ENCODE measurements at places on chromosomes 11 and 22.

DNA sequence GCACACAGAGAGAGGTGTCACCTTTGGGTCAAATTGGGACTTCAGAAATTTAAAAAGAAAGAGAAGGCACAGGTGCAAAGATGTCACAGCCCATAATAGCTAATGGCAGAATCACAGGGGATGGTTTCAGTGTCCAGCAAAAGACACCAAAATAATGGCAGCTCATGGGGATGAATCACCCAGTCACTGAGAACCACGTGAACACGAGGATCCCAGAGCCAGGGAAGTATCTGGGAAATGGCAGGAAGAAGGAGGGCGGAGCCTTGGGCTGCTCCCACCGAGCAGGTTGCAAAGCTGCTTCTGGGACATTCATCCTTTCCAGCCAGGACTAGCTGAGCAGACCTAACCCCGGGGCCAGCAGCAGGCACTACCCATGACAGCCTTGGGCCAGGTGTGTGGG is 45.6 kb downstream of the TRMU start:
- DNase-seq, result no peak

DNA sequence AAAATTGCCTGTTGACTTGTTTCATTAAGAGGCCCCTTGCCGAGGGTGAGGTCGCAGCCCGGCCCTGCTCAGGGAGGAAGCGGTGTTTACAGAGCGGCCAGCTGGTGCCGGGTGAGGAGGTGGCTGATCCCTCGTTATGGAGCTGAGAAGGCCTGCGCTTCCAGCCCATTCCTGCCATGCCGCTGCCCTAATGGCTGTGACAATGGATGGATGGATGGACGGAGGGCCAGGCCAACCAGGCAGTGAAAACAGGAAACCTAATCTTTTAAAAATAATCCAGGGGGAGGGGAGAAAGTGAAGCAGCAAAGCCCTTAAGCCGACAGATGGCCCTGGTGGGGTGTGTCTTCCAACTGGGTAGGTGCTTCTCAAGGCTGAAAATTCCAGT is 38.5 kb downstream of the BCR start:
- DNase-seq, result no peak

GRCh38 chr11:121928597-121929580 is 187.1 kb downstream of the BLID start:
- peak; percentile 25 for DNase-seq

DNA sequence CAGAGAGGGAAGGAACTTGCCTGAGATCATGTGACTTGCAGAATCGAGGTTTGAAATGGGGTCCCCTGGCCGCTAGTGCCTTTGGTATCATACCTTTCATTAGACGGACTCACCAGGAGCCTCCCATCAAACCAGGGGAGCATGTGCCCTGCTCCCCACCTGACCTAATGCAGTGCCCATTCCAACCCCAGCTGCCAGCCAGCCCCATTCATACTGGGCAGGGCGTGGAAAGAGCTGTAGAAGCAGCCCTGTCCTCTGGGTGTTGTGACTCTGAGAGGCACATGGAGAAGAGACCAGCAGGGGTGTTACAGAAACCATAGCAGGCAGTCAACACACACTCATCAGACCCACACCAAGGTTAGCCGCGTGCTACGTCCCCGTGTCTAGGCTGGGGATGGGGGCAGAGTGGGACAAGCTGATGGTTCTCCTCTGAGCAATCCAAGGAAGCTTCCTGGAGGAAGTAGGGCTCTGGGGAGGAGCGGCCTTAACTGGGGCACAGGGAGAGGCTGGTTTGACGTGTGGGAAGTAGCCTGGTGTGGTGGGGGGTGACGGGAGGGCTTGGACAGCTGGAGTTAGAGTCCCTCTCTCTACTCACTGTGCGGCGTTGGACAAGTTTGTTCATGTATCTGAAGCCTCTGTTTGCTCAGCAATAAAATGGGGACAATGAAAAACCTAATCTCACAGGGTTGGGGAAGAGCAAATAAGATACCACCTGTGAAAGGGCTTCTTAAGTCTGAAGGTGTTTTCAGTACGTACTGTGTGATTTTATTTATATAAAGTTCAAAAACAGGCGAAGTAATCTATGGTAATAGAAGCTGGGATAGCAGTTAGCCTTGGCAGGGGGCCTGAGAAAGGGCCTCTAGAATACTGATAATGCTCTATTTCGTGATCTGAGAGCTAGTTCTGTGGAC is 14.0 kb downstream of the GRIK4 start:
- DNase-seq, result no peak

DNA sequence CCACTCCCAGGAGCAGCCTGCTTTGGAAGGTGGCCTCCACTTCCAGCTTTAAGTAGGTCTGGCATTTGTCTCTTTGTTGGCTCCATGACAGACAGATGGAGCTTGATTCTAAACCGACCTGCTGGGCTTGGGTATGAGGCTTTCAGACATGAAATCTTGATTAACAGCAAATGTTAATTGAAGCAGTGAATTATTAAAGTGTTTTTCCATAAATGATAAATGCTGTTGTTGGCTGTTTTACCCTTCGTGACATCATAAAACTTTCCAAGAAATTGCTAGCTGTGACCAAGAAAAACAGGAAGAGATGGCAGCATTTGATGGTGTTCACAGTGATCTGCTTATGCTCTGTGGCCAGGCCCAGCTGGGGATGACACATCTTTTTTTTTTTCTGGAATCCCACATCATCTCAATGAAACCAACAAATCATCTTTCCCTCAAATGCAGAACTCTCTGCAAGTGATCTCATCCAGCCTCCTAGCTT is 66.1 kb downstream of the RBMXL2 start:
- DNase-seq, result no peak

GRCh38 chr11:117817368-117818040 is 7.0 kb downstream of the FXYD2 start:
- DNase-seq, result no peak

DNA sequence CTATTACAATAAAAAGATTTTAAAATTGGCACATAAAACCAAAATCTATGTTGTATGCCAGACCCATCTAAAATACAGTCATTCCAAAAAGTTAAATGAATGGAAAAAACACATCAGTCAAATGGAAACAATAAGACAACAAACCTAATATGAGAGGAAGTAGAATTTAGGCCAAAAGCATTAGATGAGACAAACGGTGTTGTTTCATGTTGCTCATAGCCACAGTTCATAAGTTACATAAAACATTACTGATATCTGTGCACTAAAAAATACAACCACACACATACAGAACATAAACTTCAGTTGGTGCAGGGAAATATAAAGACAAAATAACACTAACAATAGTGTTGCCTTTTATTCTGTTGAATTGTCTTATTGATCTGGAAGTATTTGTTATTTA is 661.9 kb downstream of the CNTN5 start:
- no peak for DNase-seq

DNA sequence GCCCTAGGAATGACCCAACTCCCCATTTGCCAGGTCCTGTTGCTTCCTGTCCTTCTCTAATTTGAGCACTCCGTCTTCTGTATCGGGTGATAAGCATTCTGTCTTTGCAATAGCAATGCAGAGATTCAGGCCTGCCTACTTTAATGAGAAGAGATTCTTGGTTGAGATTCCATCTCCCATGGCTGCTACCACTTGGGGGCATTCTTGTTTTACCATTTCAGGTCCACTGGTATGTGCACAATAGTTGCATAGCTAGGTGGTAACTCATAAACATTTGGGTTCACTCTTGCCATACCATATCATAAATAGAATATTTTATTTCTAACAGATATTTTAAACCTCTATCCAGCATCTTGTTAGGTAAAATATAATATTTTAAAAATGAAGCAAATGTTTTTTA is 34.4 kb upstream of the CALCB start:
- no peak for DNase-seq

GRCh38 chr11:72069787-72070251 is 10.5 kb downstream of the NUMA1 start:
- no peak for DNase-seq

DNA sequence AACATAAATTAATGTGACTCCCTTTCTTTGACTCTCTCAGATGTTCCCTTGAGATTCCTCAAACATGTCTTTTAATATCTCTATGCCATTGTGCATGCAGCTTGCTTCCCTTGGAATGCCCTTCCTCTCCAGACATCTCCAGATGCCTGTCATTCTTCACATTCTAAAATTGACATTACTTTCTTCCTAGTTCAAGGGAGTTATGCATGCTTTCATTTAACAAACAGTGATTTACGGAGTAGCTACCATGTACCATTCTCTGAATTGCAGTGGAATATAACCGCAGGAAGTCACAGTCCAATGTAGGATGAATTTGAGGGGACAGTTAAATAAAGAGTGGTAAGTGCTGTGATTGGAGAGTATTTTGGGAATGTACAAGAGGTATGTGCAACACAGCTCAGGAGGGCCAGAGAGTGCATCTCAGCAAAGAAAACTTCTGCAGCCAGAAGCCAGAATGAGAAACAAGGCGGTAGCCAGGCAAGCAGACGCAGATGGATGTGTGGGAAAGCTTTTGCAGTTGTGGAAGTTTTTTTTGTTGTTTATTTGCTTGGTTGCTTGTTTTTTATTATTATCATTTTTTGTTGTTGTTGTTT is 18.7 kb downstream of the MMP10 start:
- no peak for DNase-seq

GRCh38 chr11:66691311-66691980 is 13.8 kb upstream of the RBM4B start:
- no peak for DNase-seq

DNA sequence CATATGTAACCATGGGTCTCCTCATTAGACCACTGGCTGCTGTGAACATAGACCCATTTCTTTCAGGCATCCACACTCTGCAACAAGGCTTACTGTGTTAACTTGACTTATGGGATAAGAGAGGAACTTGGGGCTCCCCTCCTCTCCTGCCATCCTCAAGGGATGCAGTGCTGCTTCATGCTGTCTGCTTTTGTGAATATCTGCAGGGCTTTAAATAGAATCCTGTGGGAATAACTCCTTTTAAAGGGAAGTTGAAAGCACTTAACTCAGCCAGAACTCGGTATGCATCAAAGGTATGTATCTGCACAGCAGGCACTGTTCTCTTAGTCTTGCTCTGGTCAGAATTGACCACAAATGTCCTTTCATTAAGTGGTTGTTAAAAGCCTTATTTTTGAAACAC is 222.5 kb upstream of the KIRREL3 start:
- peak; percentile 2 for DNase-seq

- no peak for DNase-seq
Observed at GRCh38 chr11:71255800-71256479, 3.6 kb upstream of the SHANK2 start.

- DNase-seq, result no peak
Observed at GRCh38 chr11:57357856-57358255, 19.7 kb downstream of the P2RX3 start.

- no peak for DNase-seq
Observed at GRCh38 chr11:80856066-80856465, 1415.2 kb upstream of the TENM4 start.

GRCh38 chr11:77322926-77323590 is 21.6 kb upstream of the GDPD4 start:
- no peak for DNase-seq

- DNase-seq, result no peak
Observed at GRCh38 chr11:64536396-64536941, 54.6 kb upstream of the SLC22A12 start.

- DNase-seq, result no peak
Observed at GRCh38 chr11:132439711-132440255, 1069.4 kb downstream of the NTM start.

DNA sequence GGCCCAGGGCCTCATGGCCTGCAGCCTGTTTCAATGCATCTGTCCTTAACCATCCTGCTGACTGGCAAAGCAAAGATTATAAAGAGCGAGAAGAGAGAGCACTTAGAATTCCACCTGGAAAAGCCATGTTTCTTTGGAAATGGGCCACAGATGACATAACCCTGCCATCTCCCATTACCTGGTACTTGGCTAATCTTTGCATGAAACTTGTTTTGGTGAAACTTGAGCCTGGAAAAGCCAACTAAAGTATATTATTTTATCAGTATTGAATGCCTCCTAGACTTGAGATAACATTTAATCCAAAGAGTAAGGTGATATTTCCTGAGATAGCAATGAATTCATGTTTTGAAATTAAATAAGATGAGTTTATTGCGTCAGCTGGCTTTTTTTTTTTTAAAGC is 72.6 kb downstream of the NAV2 start:
- DNase-seq, result no peak

- DNase-seq, result no peak
Observed at GRCh38 chr11:36211761-36212430, 77.3 kb downstream of the COMMD9 start.

DNA sequence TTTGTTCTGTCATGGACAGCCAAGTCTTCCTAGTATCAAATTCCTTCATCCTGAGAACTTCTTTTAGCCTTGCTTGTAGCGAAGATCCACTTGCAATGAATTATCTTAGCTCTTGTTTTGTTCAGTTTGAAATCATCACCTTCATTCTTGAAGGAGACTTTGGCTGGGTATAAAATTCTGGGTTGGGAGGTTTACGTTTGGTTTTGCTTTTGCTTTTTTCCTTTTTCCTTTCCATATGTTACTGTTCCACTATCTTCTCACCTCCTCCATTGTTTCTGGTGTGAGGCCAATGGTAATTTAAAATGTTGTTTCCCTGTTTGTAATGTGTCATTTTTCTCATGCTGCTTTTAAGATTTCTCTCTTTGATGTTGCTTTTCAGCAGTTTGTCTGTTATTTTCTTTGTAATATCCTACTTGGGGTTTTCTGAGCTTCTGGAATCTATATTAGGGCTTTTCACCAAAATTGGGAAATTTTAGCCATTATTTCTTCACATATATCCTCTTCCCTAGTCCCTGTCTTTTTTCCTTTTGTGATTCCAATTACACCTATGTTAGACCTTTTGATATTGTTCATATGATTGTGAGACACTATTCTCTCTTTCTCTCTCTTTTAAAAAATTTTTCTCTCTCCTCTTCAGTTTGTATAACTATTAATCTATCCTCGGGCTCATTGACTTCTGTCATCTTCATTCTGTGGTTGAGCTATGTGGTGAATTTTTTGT is 172.7 kb downstream of the EFCAB6 start:
- no peak for DNase-seq

GRCh38 chr11:93528252-93528651 is 14.9 kb downstream of the SMCO4 start:
- DNase-seq, result no peak

GRCh38 chr11:135075740-135076139 is 663.7 kb upstream of the B3GAT1 start:
- no peak for DNase-seq

- DNase-seq, result no peak
Observed at GRCh38 chr11:65558930-65559509, 861 bp upstream of the LTBP3 start.

DNA sequence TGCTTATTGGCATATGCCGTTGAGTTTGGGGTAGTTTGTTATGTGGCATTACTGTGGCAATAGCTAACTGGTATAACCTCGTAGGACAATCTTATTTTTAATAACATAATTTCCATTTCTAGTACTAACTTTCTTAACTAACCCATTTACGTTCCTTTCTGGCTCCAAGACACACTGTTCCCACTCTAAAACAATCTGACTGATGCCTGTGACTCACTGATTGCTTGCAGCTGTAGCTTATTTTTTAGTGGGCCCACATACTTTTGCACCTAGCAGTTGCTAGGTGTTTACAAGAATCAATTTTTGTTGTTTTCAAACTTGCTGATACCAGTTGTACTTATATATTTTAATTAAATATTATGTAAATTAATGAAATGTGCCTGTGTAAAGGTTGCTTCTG is 52.2 kb downstream of the FAT3 start:
- DNase-seq, result no peak

GRCh38 chr11:975827-976226 is 50.2 kb downstream of the AP2A2 start:
- peak; percentile 17 for DNase-seq

GRCh38 chr11:78248903-78249302 is 60.2 kb downstream of the USP35 start:
- DNase-seq, result no peak
